ENCODE measurements at places on chromosomes 6 and 20.

DNA sequence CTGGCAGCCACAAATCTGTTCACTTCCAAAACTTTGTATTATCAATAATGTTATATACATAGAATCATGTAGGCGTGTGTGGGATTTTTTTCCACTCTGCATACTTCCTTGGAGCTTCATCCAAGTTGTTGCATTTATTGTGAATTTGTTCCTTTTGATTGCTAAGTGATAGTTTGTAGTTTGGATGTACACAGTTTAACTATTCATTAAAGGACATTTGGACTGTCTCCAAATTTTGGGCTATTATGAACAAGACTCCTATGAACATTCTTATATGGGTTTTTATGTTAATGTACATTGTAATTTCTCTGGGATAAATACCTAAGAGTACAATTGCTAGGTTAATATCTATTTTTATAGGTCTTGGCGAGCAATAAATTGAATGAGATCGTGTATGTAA is 36.2 kb upstream of the GCNT2 start:
- no peak for DNase-seq

DNA sequence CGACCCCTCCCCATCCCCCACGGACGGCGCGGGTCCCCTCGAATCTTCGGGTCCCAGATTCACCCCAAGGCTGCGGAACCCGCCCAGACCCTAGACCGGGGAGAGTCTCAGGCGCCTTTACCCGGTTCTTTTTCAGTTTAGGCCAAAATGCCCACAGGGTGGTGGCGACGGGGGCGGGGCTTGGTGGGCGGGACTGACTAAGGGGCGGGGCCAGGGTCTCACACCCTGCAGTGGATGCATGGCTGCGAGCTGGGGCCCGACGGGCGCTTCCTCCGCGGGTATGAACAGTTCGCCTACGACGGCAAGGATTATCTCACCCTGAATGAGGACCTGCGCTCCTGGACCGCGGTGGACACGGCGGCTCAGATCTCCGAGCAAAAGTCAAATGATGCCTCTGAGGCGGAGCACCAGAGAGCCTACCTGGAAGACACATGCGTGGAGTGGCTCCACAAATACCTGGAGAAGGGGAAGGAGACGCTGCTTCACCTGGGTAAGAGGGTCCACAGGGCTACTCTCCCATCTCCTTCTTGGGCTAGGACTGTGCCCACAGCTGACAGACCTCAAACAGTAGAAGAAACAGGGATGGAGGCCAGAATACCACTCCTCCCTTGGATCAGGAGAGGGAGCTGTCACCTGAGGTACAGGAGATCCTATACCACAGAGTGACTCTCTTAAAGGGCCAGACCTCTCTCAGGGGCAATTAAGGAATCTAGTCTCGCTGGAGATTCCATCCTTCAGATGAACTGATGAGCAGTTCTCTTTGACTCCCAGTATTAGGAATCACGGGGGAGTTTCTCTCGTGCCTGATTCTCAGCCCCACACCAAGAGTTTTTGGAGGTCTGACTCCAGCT is 942 bp downstream of the HLA-E start:
- DNase-seq = peak; percentile 48

GRCh38 chr20:20447196-20447595 is 79.3 kb downstream of the INSM1 start:
- DNase-seq = no peak

DNA sequence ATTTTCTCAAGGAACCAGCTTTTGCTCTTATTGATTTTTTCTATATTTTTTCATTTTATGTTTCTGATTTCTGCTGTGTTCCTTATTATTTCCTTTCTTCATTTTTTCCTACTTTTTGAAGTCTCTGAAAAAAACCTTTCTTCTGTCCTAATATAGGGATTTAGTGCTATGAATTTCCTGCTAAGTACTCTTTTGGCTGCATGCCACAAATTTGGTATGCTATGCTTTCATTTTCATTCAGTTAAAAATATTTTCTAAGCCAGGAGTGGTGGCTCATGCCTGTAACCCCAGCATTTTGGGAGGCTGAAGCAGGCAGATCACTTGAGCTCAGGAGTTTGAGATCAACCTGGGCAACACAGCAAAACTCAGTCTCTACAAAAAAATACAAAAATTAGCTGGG is 30.6 kb downstream of the SIRPD start:
- DNase-seq = no peak

- DNase-seq = peak; percentile 90
These were observed at the start of the genes DYNLT2 and ERMARD for GRCh38 chr6:169751242-169752073. TSS of gene DYNLT2 (minus strand) at chr6:169751572. CDS start at chr6:169751458, 114 bp downstream. TSS of gene ERMARD (plus strand) at chr6:169751622. CDS start at chr6:169751658, 36 bp downstream.
